ENCODE measurements at places on chromosomes 1 and 21.

DNA sequence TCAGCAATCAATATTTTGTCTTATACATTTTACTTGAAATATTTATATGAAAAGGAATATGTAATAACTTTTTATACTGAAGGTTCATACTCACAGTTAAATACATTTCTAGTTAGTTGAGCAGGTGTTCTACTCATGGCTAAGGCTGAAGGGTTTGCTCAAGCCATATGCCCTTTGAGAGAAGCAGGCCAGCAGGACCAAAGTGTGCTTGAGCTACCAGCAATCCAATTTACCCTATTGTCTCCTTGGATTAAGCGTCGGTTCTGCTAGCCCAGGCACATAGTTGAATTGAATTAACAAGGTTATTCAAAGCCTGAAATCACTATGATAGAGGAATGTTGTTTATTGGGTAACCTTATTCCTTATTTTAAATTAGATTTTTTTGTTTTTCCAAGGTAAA is 151.5 kb upstream of the BACE2 start:
- no peak for DNase-seq

- DNase-seq: no peak
Measured at GRCh38 chr1:209617047-209617673, 33.6 kb downstream of the CAMK1G start.

DNA sequence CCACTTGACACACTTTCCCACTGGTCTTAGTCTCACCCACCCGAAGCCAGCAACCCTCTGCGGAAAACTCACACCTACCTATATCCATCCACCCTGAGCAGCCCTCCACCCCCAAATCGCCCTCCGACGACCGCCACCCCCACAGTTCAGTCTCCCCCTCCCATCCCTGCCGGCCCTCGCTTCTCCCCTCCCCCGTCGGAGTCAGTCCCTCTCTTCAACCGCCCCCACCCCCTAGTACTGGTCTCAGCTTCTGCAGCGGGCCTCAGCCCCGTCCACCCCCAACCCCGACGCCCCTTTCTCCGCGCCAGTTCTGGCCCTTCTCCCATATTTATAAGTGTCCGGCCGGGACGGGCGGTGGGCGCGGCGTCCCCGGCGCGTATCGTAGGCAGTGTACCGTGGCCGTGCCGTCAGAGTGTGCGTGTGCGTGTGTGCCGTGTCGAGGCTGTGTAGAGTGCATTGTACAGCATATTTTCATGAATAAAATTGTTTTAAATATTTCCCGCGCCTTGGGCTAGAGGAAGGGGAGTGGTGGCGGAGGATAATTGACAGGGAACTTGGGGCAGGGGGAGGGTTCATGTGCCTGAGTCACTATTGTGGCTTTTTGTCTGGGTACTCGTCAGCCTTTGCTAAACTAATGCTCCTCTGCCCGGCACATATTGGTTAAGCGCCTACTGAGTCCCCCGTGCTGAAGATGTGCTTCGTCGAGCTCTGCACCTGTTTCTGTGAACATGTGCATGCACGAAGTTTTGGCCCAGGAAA is 22.0 kb downstream of the FOXO6 start:
- DNase-seq: no peak

GRCh38 chr1:29824025-29824424 is 587.7 kb downstream of the PTPRU start:
- no peak for DNase-seq

DNA sequence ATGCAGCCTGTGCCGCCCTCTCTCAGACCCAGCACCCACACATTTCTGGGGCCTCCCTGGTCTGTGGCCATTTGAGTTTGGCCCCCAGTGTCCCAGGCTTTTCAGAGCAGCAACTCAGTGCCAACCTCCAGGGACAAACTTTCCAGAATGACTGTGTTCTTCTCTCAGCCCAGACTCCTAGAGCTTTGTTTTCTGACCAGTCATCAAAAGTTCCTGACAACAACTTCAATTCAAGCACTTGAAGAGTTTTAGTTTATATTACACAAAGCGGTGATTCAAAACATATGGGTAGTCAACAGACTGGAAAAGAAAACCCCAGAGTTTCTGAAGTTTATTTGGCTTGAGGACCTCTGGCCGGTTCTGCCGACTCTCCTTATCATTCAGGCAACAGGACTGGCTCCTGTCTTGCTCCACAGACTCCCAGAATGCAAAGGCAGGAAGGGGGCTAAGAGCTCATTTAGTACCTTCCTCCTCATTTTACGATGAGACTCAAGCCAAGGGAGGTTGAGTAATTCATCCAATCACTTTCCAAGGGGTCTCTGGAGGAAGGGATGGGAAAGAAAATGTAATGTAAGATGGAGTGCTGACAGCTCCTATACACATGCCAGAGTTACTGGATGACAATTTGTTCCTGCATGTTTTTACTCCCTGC is 27.0 kb upstream of the TIAM1 start:
- DNase-seq: no peak

DNA sequence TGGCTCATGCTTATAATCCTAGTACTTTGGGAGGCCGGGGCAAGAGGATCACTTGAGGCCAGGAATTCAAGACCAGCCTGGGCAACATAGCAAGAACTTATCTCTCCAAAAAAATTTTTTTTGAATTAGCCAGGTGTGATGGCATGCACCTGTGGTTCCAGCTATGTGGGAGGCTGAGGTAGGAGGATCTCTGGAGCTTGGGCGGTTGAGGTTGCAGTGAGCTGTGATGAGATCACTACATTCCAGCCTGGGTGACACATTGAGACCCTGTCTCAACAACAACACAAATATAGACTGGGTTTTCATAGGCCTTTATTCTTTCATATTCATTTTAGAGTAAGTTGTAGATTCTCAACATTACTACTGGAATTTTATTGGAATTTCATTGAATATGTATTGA is 12.8 kb downstream of the MED18 start:
- no peak for DNase-seq

DNA sequence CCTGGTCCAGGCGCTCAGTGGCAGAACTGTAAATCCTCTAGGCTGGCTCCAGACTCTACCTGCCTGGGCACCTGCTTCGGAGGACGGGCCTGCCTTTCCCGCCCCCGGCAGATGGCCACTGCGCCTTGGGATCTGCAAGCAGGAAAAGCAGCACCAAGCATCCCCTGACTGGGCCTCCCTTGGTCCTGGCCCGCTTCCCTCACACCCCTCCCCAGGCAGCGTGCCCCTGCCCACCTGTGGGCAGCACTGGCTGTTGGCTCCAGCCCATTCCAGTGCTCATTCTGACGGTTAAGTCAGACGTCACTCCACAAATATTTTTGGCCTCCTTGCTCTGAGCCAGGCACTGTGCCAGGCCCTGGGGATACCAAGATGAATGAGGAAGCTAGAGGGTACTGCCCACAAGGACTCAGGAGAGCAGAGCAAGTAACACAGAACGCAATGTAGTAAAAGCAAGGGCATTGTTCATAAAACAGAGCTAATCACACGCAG is 22.0 kb upstream of the BLACAT1 start:
- no peak for DNase-seq
